ENCODE measurements at places on chromosomes 12 and 14. TPM values are rescaled to one million over a fixed set of nuclear protein-coding genes. Genes with fewer than 3 reads are reported as not detected.

The CFAP73 gene
- total RNA-seq: not detected

The PTGDR gene
- total RNA-seq: 0.36 TPM

The IGF1 gene
- 11.2 TPM for total RNA-seq

The NDRG2 gene
- total RNA-seq: 420 TPM

The TRPV4 gene
- 0.28 TPM for total RNA-seq

The TAS2R50 gene
- 0.88 TPM for total RNA-seq

DNA sequence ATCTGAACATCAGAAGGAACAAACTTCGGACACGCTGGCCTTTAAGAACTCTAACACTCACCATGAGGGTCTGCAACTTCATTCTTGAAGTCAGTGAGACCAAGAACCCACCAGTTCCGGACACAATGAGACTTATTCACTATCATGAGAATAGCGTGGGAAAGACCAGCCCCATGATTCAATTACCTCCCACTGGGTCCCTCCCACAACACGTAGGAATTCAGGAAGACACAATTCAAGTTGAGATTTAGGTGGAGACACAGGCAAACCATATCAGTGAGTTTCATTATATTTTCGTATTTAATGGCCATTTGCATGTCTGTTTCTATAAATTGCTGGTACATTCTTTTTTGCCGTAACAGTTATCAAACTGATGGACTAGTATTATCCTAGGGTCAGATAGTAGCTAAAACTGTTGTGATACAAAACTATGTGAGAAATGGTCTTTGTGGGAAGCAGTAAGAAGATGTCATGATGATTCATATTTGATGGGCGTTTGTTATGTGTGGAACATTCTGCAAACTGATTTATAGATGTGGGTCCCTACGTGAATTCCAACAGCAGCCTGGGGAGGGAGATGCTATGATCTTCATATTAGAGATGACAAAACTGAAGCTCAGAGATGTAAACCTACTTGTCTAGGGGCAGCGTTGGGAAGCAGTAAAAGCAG, 282.4 kb upstream of the TMEM132C start:
- DNase-seq: no peak

DNA sequence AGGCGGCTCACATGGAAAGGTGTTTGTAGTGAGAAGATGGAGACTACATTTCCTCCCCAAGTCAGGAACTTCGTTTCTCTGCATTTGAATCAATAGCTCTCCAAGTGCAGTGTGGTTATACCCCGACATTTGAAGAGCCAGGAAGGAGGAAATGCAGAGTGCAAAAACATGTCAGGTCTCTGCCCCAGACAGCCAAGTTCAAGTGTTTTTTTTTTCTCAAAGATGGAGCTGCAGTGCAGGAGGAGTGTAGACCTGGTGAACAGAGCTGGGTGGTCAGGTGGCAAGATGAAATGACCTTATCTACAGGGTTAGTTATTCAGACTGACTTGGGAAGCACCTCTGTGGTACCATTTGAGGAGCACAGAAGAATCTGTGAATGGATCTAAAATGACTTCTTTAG, 21.3 kb downstream of the MLXIP start:
- no peak for DNase-seq

DNA sequence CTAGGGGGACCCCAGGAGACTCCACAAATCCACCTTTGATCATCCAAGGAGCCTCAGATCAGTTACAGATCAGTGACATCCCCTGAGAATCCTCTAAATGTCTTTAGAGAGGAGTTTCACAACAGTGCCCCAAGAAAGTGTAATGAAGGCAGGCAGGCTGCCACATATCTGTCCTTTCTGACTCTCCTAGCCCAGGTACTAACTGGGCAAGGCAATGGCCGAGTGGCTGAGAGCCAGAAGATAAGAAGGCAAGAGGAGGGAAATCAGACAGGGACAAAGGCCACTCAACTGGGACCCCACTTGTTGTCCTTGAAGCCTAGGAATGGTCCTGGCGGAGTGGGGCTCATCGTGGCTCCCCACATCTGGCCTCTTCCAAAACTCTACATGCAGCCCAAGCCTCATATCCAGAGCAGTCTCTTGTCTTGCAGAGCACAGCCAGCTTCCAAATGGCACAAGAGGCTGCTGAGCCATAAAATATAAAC, 11.6 kb downstream of the ACTN1 start:
- DNase-seq: no peak

DNA sequence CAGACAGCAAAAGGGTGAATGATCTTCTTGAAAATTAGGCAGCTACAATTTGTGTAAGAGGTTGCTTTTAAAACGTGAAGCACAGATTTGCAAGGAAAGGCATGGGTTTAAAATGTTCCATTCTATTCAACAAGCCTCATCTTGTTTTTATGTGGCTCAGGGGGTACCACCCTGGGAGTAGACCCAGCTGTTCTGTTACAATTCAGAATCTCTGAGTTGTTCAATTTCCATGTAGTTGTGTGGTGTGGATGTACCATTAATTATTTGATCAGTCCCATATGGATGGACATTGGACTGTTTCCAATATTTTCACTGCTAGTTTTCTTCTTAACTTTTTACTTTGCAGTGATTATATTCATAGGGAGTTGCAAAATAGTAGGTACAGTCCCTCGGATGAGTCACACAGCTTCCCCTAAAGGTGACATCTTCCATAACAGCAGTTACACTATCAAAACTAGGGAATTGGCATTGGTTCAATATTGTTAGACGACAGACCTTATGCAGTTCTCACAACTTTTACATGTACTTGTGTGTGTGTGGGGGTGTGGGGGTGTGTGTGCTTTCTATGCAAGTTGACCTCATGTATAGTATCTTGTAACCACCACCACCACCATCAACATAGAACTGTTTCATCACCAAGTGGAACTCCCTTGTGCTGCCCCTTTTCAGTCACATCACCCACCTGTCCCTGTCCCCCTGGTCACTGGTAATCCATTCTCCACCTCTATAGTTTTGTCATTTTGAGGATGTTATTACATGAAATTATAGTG, 59.0 kb upstream of the CAPRIN2 start:
- no peak for DNase-seq

DNA sequence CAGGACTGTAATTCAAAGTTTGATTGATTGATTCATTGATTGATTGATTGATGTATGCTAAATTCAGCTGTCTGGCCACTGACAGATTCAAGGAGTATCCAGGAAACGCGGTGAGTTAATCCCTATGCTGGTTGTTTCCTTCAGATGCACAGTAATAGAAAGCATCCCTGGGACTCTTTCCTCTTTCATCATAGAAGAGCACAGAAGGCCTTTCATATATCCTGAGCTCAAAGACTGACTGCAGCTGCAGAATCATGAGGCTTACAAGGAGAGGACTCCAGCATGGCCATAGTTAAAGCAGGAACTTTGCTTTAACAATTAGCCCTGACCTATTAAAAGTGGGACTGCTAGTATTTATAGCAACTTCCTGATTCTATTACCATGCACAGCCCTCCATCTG, 187.7 kb upstream of the TMTC1 start:
- DNase-seq: no peak

DNA sequence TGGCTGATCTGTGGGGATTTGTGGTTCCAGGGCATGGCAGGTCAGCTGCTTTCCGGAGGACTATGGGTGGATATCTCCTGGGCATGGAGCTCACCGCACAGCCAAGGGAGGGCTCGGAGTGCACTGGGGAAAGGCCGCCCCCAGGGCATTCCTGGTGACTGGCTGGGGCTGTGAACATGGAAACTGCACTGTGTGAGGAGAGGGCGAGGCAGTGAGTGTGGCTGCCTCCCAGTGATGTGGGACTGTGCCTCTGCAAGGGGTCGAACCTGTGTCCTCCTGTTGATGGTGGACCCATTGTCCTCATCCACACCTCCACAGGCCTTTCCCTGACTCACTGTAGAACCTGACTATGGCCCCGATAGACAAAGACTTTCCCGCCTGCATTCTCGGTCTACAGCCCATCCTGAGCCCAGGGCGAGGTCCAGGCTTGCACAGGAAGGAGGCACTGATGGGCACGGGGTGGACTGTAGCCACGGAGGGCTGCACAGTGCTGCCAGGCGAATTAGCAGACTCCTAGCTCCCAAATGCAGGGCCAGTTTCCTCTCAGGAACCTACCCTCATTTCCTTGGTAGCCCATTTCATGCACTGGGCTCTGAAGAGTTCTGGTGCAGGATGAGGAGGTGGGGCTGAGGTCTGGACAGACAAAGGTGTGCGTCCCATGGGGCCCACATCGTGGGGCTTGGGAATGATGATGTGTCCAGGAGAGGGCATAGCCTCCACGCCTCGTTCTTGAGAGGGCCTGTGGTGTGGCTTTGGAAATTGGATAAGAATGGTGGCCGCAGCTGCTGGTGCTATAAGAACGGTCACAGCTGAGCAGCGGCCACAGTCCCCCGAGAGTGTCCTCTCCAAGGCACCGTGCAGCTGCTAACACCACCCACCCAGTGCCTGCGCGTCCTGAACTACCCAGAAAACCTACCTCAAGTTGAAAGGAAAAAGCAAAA, 415.1 kb downstream of the TMEM121 start:
- DNase-seq: no peak

GRCh38 chr14:21634840-21635239, at the start of gene OR10G2:
TSS of gene OR10G2 (minus strand) at chr14:21634940. CDS start at chr14:21634842, 98 bp downstream.
- DNase-seq: no peak

GRCh38 chr12:121765573-121765972, 27.9 kb downstream of the RHOF start:
- no peak for DNase-seq

- no peak for DNase-seq
These were observed 339.7 kb upstream of the FLRT2 start for GRCh38 chr14:85190251-85190650.

GRCh38 chr14:101559250-101559623, 2.1 kb upstream of the DIO3 start:
- no peak for DNase-seq

DNA sequence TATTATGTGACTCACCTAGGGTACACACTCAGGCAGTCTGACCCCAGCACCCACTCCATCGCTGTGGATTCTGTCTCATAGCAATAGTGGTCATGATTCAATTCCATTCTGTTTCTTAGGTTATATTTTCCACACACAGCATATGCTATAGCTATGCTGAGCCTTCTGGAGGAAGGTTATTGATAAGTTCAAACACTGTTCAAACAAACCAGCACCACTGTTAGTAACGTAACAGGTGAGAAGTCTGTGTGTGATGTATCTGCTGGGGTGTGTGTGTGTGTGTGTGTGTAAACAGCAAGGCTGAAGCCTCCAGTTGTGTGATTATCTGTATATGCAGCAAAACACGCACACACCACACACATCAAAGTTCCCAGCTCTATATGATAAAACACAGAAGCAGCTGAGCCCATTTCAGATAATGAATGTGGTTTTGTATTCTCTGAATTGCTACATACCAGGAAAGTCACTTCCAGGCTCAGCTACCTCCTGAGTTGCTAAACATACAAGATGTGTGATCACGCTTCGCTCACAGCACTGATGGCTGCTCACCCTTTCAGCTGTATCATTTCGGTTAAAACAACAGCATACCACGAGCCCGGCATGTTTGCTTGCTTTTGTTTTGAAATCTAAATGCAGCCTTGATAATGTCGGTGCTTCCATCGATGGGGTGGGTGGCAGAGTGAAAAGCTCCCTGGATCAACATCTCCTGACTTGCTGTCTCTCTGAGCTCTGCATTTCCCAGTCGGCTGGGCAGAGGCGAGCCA, 6.8 kb upstream of the SYNE3 start:
- no peak for DNase-seq

DNA sequence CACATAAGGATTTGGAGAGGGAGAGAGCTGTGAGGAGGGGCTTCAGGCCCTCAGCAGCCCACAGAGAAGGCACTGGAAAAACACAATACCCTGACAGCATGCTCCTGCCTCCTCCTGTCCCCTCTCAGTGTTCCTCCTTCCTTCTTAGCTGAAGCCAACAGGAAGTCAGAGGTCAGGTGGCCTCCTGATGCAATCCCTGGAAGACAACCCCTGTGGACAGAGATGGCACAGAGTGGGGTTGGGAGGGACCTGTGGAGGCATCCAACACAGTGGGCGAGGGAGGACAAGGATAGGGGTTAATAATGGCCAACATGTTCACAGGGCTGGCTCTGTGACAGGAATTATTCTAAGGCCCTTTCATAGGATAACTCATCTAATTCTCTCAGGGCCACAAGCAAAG, 15.4 kb upstream of the IFI27L2 start:
- no peak for DNase-seq

DNA sequence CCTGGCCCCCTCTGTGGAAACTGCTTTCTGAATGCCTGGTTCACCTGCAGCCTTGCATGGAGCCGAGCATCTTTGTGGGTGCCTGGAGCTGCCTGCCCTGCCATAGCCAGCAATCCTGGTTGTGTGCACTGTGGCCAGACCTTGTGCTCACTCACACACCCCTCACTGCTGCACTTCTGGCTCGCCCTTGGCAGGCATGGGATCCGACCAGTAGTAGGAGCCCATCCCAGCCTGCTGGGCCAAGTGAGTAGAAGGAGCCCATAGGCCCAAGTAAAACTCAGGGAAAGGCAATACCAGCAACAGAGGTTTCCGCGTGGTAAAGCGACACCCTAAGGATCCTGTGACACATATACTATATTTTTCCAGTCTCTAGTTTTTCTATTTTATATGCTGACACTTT, 270.0 kb upstream of the NAV3 start:
- no peak for DNase-seq
